ENCODE measurements at places on chromosomes 12 and 14.

- no peak overlapping the region for H3K27ac ChIP-seq
- H3K36me3 ChIP-seq: no peaks in the 10 kb centered on the region
- no peaks in the 10 kb centered on the region for H3K4me1 ChIP-seq
Measured at GRCh38 chr14:44180975-44181374, 326.1 kb downstream of the FSCB start.

- DNase-seq: no peak
- no peak overlapping the region for H3K4me3 ChIP-seq
- H3K27me3 ChIP-seq: no peaks in the 10 kb centered on the region
- H3K27ac ChIP-seq: no peak overlapping the region
- H3K4me1 ChIP-seq: peaks cover 18% of the 10 kb centered on the region
Measured at GRCh38 chr12:108666401-108666881, 32.7 kb upstream of the SELPLG start.

DNA sequence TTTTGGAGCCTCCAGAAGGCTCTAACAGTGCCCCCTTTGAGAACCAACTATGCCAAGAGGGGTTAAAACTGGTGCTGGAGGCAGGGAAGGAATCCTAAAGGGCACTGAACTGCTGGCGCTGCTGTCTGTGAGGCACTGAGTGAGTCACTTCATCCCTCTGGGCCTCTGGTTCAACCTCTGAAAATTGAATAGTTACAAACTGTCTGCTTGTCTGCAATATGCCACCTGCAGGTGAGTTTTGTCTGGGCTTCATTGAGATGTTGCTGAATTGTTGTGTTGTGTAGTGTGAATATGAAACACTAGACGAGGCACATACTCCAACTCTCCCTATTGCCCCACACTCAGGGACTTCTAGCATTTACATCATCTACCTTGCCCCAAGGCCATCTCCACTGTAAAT, 68.0 kb downstream of the GRIN2B start:
- no peaks in the 10 kb centered on the region for H3K27me3 ChIP-seq
- H3K4me3 ChIP-seq: no peak overlapping the region
- H3K36me3 ChIP-seq: no peaks in the 10 kb centered on the region
- no peaks in the 10 kb centered on the region for H3K4me1 ChIP-seq
- DNase-seq: no peak
- no peak overlapping the region for H3K27ac ChIP-seq

- H3K36me3 ChIP-seq: no peaks in the 10 kb centered on the region
- no peak overlapping the region for H3K27ac ChIP-seq
- no peak overlapping the region for H3K4me3 ChIP-seq
Measured at GRCh38 chr14:62158779-62159178, 396.6 kb downstream of the SNAPC1 start.

GRCh38 chr12:95848575-95849388, 10.0 kb upstream of the SNRPF start:
- no peaks in the 10 kb centered on the region for H3K36me3 ChIP-seq
- peak overlapping the region; percentile 44 for H3K27ac ChIP-seq
- H3K27me3 ChIP-seq: no peaks in the 10 kb centered on the region
- no peak for DNase-seq
- no peaks in the 10 kb centered on the region for H3K4me1 ChIP-seq
- H3K4me3 ChIP-seq: no peak overlapping the region

- H3K27ac ChIP-seq: no peak overlapping the region
- H3K4me3 ChIP-seq: no peak overlapping the region
- no peaks in the 10 kb centered on the region for H3K27me3 ChIP-seq
- no peak for DNase-seq
- H3K4me1 ChIP-seq: no peaks in the 10 kb centered on the region
Measured at GRCh38 chr12:95146769-95147168, 70.5 kb downstream of the FGD6 start.

GRCh38 chr14:96486705-96487104, 15.5 kb upstream of the PAPOLA start:
- H3K36me3 ChIP-seq: no peaks in the 10 kb centered on the region
- no peaks in the 10 kb centered on the region for H3K27me3 ChIP-seq
- no peak overlapping the region for H3K27ac ChIP-seq
- no peak for DNase-seq

GRCh38 chr12:126069549-126070165, 1004.4 kb downstream of the AACS start:
- peak; percentile 62 for DNase-seq
- H3K27me3 ChIP-seq: no peaks in the 10 kb centered on the region
- H3K4me1 ChIP-seq: no peaks in the 10 kb centered on the region
- H3K36me3 ChIP-seq: no peaks in the 10 kb centered on the region

DNA sequence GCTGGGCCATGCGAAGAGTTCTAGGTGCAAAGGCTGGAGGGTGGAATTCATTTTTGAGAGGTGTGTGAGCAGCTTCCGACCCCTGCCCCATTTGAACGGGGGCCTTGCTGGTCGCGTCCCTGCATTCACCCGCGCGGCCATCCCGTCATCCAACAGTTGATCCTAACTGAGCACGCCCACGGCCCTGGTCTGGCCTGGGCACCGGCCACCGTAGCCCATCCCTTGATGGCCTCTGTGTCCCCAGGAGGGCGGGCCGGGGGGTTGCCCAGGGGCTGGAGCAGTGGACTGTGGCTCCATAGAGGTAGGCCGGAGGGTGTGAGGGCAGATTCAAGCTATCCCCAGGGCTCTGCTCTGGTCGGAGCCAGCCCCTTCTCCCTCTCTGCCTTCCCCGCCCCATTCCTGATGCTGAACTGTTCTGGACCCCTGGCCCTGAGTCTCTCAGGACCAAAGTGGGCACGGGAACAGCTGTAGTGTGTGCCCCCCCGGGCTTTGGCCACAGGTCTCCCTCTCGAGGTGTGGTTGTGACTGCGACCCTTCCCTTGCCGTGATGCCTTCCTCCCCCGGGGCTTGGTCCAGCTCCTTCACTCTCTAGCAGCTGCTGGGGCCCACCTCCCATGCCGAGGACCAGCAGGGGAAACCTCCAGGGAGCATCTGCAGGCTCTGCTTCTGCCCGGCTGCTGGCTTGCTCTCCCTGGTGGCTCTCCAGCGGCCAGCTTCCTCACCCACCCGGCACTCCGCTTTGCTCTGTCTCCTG, 9.1 kb downstream of the MEG3 start:
- H3K4me3 ChIP-seq: no peak overlapping the region
- H3K27me3 ChIP-seq: no peaks in the 10 kb centered on the region
- no peak overlapping the region for H3K27ac ChIP-seq
- no peaks in the 10 kb centered on the region for H3K36me3 ChIP-seq
- no peak for DNase-seq

- H3K4me1 ChIP-seq: no peaks in the 10 kb centered on the region
- no peaks in the 10 kb centered on the region for H3K27me3 ChIP-seq
- H3K4me3 ChIP-seq: peak overlapping the region; percentile 81
Measured at GRCh38 chr14:106846218-106846617, 1319.8 kb downstream of the TMEM121 start.

- H3K27me3 ChIP-seq: no peaks in the 10 kb centered on the region
- DNase-seq: no peak
- no peaks in the 10 kb centered on the region for H3K36me3 ChIP-seq
- no peak overlapping the region for H3K4me3 ChIP-seq
- H3K27ac ChIP-seq: no peak overlapping the region
- H3K4me1 ChIP-seq: no peaks in the 10 kb centered on the region
Measured at GRCh38 chr14:96052541-96053247, 13.5 kb downstream of the C14orf132 start.

- H3K27me3 ChIP-seq: no peaks in the 10 kb centered on the region
- H3K4me1 ChIP-seq: no peaks in the 10 kb centered on the region
- DNase-seq: no peak
- no peak overlapping the region for H3K27ac ChIP-seq
- H3K4me3 ChIP-seq: no peak overlapping the region
- no peaks in the 10 kb centered on the region for H3K36me3 ChIP-seq
Measured at GRCh38 chr12:495466-495865, 35.7 kb downstream of the B4GALNT3 start.

DNA sequence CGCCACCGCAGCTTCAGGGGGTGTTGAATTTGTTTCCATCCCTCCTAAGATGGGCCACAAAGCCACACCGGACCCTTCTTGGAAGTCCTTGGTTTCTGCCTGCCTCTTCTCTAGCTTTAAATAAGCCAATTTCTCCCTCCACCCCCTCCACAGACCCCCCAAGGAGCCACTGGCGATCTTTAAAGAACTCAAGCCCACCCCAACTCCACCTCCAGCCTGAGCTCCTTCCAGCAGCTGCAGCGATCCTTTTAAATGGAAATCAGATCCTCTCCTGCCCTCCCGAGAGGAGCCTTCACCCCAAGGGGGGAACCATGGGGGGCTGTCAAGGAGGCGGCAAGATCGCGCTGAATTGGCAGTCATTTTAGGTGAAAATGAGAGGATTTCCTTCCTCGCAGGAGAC, 133.1 kb downstream of the NCOR2 start:
- peaks cover 4% of the 10 kb centered on the region for H3K4me1 ChIP-seq
- DNase-seq: no peak
- H3K27ac ChIP-seq: no peak overlapping the region
- peaks cover 3% of the 10 kb centered on the region for H3K36me3 ChIP-seq
- H3K27me3 ChIP-seq: no peaks in the 10 kb centered on the region

DNA sequence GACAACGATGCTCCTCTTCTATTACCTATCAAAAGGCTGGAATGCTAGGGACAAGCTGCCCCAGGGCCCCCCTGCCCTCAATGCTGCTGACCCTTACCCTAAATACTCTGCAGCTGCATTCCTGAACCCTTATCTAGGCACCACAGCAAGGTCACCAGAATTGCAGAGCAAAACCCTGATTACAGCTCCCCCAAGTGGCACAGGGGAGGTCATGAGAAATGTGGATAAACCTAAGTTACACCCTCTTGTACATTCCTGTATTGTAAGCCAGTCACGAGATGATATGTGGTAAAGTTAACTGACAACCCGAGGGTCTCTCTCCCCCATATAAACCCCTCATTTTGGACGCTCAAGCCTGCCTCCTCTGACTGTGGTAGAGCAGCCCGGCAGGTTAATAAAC, 411.8 kb upstream of the STXBP6 start:
- no peak overlapping the region for H3K27ac ChIP-seq
- no peaks in the 10 kb centered on the region for H3K4me1 ChIP-seq
- no peaks in the 10 kb centered on the region for H3K36me3 ChIP-seq
- DNase-seq: no peak
- H3K27me3 ChIP-seq: no peaks in the 10 kb centered on the region
